ENCODE measurements at places on chromosomes 7 and 10. TPM values are rescaled to one million over a fixed set of nuclear protein-coding genes. Genes with fewer than 3 reads are reported as not detected.

DNA sequence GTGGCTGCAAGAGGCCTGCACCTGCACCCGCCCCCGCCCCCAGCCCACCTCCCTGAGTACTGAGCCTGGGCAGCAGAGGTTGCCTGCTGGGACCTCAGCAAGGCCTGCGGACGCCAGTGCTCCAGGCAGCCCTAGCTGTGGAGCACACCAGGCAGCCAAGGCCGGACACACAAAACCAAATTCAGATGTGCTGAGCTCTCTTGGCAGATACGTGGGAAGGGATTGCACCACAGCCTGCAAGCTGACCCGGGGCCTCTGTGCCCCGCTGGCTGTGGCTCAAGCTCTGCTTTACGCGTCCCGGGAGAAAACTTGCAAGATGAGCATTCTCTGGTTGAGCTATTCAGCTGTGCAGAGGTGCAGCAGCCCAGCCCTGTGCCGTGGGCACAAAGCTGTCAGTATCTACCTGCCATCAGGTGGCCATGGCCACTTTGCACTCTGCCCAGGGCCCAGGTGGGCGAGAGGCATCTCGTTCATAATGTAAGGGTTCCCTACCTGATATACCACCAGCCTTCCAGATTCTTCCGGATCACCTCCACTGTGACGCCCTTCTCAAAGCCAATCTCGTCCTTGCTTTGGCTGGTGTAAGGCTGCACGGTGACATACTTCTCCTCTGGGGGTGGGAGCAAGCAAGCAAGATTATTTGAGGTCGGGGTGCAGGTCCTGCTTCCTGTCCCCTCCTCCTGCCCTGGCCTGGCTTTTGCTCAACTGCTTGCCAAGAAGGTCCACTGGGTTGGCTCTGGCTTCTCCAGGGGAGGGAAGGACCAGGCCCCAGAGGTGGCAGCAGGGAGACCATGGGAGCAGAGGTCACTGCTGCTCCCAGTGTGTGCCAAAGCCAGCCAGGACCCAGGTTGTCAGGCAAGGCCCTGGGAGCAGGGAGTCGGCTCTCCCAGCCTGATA is 123.4 kb downstream of the NEURL1 start:
- DNase-seq, result no peak
- no peak overlapping the region for H3K4me3 ChIP-seq
- H3K27ac ChIP-seq, result no peak overlapping the region
- H3K4me1 ChIP-seq, result no peaks in the 10 kb centered on the region

GRCh38 chr10:49609006-49609282 is 1.2 kb upstream of the SLC18A3 start:
- no peak overlapping the region for H3K27ac ChIP-seq
- H3K4me3 ChIP-seq, result no peak overlapping the region
- H3K27me3 ChIP-seq, result no peaks in the 10 kb centered on the region
- DNase-seq, result peak; percentile 22
- H3K4me1 ChIP-seq, result peaks cover 4% of the 10 kb centered on the region

DNA sequence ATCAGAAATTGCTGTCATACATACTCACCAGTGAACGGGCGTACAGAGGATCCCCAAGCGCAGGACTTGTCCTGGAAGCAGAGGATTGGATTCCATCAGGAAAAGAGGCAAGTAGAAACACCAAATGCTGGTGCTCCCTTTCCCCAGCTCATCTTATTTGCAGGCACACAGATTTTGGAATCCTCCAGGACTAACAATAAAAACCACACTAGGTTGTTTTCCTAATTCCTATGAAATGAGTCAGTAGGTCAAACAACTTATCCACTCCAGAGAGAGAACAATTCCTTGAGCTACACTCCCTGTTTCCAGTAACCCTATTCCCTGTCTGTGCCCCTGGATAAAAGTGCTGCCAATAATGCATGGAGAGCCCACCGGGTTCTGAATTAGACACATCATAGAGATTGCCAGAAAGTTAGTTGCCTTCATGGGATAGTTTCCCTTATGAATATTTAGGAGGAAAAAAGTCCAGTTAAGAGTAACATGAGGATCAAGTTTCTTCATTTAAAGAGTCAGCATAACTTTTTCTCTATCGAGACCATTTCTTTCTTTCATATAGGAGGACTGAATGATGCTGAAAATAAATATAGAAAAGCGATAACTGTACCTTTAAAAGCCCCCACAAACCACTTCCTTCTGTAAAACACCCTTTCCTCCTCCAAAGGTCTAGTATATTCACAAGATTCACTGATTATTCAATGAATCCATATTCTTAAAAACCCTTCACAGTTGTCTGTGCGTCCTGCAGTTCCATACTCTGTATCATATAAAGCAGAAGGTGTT is 178.3 kb upstream of the KLF14 start:
- no peak for DNase-seq
- no peaks in the 10 kb centered on the region for H3K36me3 ChIP-seq
- peak overlapping the region; percentile 95 for H3K27ac ChIP-seq
- peaks cover 28% of the 10 kb centered on the region for H3K4me1 ChIP-seq

DNA sequence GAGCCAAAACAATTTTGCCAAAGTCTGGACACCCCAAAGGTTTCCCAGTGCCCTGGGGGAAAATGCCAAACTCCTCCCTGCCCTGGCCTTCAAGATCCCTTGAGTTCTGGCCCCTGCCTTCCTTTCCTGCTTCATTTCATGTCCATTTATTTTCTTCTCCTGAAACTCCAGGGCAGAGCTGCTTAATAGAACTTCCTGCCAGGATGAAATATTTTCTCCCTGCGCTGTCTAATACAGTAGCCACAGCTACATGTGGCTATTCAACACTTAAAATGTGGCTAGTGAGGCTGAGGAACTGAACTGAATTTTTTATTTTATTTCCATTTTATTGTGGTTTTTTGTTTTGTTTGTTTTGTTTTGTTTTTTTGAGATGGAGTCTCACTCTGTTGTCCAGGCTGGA is 49.6 kb downstream of the COL13A1 start:
- no peak overlapping the region for H3K27ac ChIP-seq
- H3K4me1 ChIP-seq, result no peaks in the 10 kb centered on the region
- H3K4me3 ChIP-seq, result no peak overlapping the region

DNA sequence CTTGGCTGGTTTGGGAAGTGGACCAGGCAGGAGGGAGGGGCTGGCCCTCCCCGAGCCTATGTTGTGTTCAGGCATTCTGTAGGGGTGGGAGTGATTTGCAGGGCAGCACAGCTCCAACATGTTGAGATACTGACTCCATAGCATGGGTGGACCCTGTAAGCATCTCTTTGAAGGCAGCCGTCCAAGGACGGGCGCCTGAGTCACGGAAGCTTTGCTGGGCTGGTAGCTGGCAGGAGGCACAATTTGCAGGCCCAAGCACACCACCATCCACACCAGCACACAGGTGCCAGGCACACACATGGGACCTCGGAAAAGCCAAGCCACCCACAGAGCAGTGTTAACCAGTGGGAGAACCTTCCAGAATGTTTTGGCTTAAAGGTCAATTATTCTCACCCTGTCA is 505.1 kb upstream of the FOXK1 start:
- H3K4me3 ChIP-seq, result no peak overlapping the region
- H3K4me1 ChIP-seq, result no peaks in the 10 kb centered on the region
- no peak for DNase-seq
- no peak overlapping the region for H3K27ac ChIP-seq
- H3K27me3 ChIP-seq, result no peaks in the 10 kb centered on the region
- H3K36me3 ChIP-seq, result no peaks in the 10 kb centered on the region

GRCh38 chr7:105788356-105788755 is 88.0 kb downstream of the ATXN7L1 start:
- no peak for DNase-seq
- peaks cover 8% of the 10 kb centered on the region for H3K4me1 ChIP-seq
- no peak overlapping the region for H3K4me3 ChIP-seq

DNA sequence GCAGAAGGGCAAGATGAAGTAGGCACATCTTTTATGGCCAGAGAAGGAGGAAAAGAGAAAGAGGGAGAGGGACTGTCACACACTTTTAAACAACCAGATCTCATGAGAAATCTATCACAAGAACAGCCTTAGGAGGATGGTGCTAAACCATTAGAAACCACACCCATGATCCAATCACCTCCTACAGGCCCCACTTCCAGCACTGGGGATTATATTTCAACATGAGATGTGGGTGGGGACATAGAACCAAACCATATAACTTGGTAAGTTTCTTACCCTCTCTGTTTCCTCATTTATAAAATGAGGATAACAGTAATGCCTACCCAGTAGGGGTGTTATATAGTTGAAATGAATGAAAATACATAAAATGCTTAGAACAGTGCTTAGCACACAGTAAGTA is 66.0 kb downstream of the CHCHD3 start:
- no peak overlapping the region for H3K4me3 ChIP-seq
- DNase-seq, result no peak
- no peaks in the 10 kb centered on the region for H3K36me3 ChIP-seq
- H3K27me3 ChIP-seq, result no peaks in the 10 kb centered on the region

GRCh38 chr10:11824825-11825224 is 1.7 kb downstream of the PROSER2 start:
- H3K27me3 ChIP-seq, result no peaks in the 10 kb centered on the region
- peaks cover 49% of the 10 kb centered on the region for H3K4me1 ChIP-seq
- H3K27ac ChIP-seq, result peak overlapping the region; percentile 79
- H3K4me3 ChIP-seq, result peak overlapping the region; percentile 94

GRCh38 chr10:19505320-19506312 is 310.6 kb upstream of the PLXDC2 start:
- H3K4me3 ChIP-seq, result no peak overlapping the region
- no peaks in the 10 kb centered on the region for H3K36me3 ChIP-seq
- no peaks in the 10 kb centered on the region for H3K4me1 ChIP-seq
- H3K27me3 ChIP-seq, result no peaks in the 10 kb centered on the region

DNA sequence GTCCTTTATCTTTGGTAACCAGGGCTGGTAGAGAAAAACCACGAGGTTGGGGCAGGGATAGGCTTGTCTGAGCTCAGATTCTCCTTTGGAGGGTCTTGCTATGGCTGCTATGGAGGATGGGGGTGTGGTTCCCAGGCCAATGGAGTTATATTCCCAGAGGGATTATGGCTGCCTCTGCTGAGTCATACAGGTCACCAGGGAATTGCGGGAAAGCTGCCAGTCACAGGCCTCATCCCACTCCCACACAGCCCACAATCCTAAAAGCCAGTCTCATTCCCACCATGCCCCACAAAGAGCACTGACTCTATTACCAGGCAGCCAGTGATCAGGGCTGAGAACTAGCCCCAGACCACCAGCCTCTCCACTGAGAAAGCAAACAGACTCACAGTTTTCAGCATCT is 316.6 kb upstream of the TMEM229A start:
- no peak overlapping the region for H3K4me3 ChIP-seq
- H3K36me3 ChIP-seq, result no peaks in the 10 kb centered on the region
- DNase-seq, result no peak
- H3K4me1 ChIP-seq, result no peaks in the 10 kb centered on the region

- DNase-seq, result peak; percentile 69
- no peak overlapping the region for H3K4me3 ChIP-seq
- no peak overlapping the region for H3K27ac ChIP-seq
- peaks cover 23% of the 10 kb centered on the region for H3K4me1 ChIP-seq
Measured at GRCh38 chr10:103491729-103492364, 1.7 kb upstream of the NEURL1 start.

- no peaks in the 10 kb centered on the region for H3K27me3 ChIP-seq
- no peaks in the 10 kb centered on the region for H3K36me3 ChIP-seq
- no peak overlapping the region for H3K27ac ChIP-seq
- no peak overlapping the region for H3K4me3 ChIP-seq
- peaks cover 10% of the 10 kb centered on the region for H3K4me1 ChIP-seq
Measured at GRCh38 chr7:125876431-125876830, 946.8 kb upstream of the POT1 start.

DNA sequence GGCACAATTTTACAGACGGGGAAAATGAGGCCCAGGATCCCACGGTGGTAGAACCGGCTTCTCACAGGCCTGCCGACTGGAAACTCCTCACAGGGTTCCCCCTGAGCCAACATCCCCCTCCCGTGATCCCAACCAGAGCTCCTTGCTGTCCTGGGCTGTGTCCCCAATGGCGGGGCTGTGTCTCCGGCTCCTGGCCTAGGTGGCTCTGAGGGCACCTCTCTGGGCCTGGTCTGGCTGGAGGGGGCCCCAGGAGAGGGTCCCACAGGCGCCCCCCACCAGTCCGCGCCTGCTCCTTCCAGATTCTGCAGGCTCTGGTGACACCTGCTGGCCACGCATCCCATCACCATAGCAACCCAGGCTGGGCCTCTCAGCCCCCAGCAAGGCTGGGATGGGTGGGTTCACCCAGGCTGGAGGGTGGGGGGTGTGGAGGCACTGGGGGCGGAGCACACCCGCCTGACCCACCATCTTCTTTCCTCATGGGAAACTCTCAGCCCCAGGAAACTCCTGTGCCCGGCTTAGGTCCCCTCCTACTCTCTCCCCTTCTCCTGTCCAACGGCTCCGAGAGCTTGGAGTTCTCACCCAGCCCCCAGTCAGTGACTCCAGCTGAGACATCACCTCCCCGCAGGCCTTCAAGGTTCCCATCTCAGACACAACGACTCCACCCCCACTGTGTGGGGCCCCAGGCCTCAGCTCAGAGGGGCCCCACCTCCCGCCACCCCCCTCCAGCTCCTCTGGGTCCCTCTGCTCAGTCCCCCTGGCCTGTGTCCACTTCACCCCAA is 27.1 kb upstream of the TNRC18 start:
- peak; percentile 69 for DNase-seq
- no peaks in the 10 kb centered on the region for H3K36me3 ChIP-seq
- no peak overlapping the region for H3K4me3 ChIP-seq
- H3K27me3 ChIP-seq, result no peaks in the 10 kb centered on the region

- no peaks in the 10 kb centered on the region for H3K27me3 ChIP-seq
- H3K4me3 ChIP-seq, result no peak overlapping the region
- no peaks in the 10 kb centered on the region for H3K4me1 ChIP-seq
- peak; percentile 58 for DNase-seq
- no peaks in the 10 kb centered on the region for H3K36me3 ChIP-seq
Measured at GRCh38 chr7:1059200-1060091, 15.1 kb downstream of the GPR146 start.

GRCh38 chr10:61943674-61944378 is 42.3 kb downstream of the ARID5B start:
- peaks cover 54% of the 10 kb centered on the region for H3K4me1 ChIP-seq
- H3K4me3 ChIP-seq, result no peak overlapping the region
- no peak for DNase-seq
- H3K27me3 ChIP-seq, result no peaks in the 10 kb centered on the region

GRCh38 chr10:94264085-94264484 is 98.7 kb downstream of the NOC3L start:
- no peak overlapping the region for H3K27ac ChIP-seq
- H3K27me3 ChIP-seq, result no peaks in the 10 kb centered on the region
- H3K36me3 ChIP-seq, result no peaks in the 10 kb centered on the region
- no peaks in the 10 kb centered on the region for H3K4me1 ChIP-seq
- H3K4me3 ChIP-seq, result no peak overlapping the region

DNA sequence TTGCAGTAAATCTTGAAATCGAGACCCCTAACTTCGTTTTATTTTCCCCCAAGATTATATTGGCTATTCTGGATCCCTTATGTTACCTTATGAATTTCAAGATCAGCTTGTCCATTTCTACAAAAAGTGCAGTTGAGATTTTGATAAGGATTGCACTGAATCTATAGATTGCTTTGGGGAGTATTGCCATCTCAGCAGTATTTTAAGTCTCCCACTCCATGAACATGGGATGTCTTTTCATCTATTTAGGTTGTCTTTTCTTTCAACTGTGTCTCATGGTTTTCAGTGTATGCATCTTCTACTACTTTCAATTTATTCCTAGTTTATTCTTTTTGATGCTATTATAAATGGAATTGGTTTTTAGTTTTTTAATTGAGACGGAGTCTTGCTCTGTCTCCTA is 89.6 kb downstream of the EZH2 start:
- H3K27ac ChIP-seq, result no peak overlapping the region
- peaks cover 7% of the 10 kb centered on the region for H3K36me3 ChIP-seq
- no peak overlapping the region for H3K4me3 ChIP-seq
- DNase-seq, result no peak

TRIM50 gene
- total RNA-seq, result not detected

MET gene
- total RNA-seq, result 72.6 TPM

TLX1 gene
- total RNA-seq, result 2.3 TPM

COL17A1 gene
- 0.45 TPM for total RNA-seq

HOXA11 gene
- total RNA-seq, result 0.53 TPM

MRPL32 gene
- total RNA-seq, result 61.6 TPM

NODAL gene
- total RNA-seq, result 1.3 TPM

PTPRZ1 gene
- total RNA-seq, result not detected

CC2D2B gene
- total RNA-seq, result 0.39 TPM

MGAM2 gene
- 0.70 TPM for total RNA-seq

OR9A2 gene
- total RNA-seq, result not detected

PLXDC2 gene
- total RNA-seq, result 0.54 TPM

Measured in Caco-2 (cell line).